ENCODE measurements at places on chromosomes 4 and X.

DNA sequence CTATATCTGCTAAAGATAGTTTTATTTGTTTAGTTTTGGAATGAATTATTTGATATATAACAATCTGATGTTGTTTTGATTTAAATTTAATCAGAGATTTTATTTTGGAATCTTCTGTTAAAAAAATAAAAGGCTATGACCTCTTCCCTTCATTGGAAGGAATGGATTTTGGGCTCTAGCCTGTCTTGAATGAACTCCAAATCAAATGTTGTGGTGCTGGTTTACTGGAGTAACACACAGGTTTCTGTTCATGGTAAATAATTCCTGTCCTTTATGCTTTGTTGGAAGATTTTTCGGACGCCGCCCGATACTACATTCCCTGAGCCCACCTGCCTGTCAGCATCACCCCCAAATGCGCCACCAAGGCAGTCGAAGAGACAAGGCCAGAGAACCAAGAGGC lies 291.1 kb downstream of the ARHGAP10 start:
- no peak for DNase-seq

DNA sequence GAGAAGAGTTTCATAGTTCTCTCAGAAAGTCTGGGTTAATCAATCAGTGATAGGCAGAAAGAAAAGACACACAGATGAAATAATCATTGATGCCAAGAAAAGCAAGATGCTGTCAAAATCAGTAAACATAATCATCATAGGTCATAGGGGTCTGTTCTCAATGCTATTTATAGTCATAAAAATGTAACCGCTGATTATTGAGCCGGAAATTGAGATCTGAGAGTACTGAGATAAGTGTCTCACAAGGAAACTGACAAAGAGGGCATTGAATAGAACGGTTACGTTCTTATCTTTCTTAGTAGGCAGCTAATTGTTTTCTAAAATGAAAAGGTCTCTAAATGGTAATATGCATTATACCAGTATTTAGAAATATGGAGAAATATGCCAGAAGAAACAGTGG lies 1686.1 kb upstream of the AGA start:
- DNase-seq: no peak

DNA sequence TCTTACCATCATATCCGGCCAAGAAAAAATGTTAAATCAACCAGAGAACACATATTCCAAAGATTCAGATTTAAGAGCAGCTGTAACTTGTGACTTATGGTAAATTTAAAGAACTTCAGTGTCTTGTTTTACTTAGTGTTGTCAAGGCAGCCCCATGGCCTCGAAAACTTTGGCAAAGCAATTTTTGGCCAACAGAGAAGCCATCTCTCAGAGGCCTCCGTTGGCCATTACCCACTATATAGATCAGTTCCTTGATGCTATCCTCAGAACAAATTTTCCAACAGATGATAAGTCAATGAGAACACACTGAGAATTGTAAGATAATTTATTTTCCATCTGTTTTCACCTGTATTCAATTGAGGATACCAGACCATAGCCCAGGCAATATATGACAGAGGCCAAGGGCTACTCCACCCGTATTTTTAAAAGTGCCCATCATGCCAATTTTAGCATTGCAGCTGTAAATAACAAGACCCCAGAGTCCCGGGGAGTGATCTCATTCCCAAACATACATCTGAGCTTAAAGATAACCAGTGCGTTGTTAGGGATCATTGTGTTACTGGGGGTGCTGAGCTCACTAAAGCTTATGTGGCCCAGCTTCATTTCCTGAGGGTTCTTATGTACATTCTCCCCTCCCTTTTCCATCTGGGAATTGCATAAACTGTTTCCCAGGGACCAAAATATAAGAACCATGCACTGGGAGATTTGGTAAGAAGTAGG lies 50.0 kb upstream of the PDHA1 start:
- no peak for DNase-seq

DNA sequence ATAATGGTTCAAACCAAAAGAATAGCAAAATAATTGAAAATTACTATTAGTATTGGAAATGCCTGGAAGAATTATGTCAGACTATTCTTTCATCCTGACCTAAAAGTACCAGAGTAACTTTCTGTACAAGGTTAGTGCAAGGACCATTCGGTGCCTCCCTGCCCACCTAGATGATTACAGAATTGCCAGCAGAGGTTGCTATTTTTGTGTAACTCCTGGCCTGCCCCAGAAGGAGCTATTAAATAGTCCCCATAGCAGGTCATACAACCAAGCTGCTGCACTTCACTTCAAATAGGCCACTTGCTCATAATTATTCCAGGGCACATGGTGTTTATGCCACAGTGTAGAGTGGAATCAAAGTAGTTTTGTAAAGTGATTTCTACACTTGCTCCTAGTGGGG lies 831.1 kb upstream of the PABPC4L start:
- DNase-seq: no peak

DNA sequence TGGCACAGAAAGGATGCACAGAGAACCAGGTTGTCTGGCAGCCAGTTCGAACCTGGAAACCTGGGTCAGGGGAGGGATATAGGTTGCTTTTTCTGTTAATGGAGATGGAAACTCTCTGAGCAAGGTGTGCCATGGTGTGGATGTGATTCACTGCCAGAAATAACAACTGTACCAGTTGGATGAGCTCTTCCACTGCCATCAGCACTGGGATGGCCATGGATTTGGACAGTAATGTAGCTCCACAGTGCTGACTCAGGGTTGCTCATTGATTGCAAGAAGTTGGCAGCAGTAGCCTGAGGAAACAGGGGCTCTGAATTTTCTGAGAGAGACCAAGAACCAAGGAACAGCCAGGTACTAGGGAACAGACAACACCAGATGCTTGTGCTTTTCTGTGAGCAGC lies 33.8 kb downstream of the PNMA5 start:
- DNase-seq: no peak

DNA sequence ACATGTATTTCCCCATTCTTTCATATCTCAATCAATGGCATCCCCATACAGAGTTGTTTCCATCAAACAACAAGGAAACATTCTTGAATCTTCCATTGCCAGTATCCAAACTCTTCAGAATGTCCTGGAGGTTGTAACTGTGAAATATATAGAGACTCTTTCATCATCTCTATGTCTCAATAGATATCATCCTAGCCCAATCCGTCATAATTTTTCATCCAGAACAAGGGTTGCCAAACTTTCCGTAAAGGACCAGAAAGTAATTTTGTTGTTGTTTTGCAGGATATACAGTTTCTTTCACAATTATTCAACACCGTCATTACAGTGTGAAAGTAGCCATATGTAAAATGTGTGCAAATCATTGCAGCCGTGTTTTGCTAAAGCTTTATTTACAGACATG lies 15.2 kb upstream of the CXCL6 start:
- no peak for DNase-seq

DNA sequence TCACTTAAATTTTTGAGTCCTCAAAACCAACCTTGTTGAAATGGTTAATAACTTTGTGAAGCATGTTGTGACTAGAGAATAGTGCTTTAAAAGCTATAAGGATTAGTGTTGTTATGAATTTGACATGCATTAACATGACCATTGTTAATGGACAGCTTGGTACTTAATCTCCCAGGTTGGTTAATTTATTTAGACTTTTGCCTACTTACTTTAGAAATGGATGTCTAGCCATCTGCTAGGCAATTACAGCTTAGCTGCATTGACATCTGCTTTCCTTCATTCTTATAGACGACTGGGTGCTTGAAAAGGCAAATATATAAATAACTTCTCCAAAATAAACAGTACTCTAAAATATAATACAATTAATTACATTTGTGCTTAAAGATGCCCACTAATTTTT lies 368.0 kb downstream of the CCSER1 start:
- no peak for DNase-seq

DNA sequence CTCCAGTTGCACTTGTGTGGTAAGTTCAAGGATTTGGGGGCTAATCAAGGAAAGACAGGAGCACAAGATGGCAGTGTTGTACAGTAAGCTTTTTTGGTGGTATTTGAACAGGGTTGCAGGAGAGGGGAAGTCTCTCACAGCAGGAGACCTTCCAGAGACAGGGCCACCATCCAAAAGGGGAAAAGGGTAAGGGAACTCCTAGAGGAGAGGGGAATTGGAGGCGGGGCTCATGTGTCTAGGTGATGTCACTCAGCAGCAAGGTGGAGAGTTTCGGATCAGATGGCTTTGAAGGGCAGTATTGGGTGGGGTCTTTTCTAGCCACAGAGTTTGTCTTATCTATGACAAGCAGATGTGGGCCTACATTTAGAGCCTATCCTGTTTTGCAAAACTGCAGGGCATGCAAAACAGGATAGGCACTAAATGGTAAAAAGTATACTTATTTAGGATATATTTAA lies 13.4 kb upstream of the RNF175 start:
- DNase-seq: no peak

DNA sequence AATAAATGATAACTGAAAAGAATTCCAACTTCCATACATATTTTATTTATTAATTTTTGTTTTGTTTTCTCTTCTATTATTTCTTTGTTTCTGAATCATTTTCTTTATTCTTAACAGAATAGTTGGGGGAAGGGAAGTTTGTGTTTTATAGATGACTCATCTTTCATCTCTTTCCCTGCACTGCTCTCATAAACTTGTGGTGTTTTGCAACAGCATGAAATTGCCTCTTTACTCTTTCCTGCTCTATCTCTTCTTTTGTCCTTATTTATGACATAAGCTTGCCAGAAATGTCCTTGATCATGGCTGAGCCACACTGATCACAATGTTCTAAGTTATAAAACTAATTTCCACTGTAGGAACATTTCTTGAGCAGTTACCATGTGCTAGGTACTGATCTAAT lies 22.3 kb downstream of the QRFPR start:
- DNase-seq: no peak

GRCh38 chr4:25368315-25368714 lies 8.7 kb upstream of the ANAPC4 start:
- DNase-seq: no peak

GRCh38 chr4:152727784-152728183 lies 48.0 kb upstream of the TMEM154 start:
- no peak for DNase-seq

All from NCI-H2081 treated with DMSO at 0.1 percent for 48 hours (cell line).